Body of pancreas (tissue), 4 donors: ENCODE measurements at places on chromosomes 3 and 15. TPM values are rescaled to one million over a fixed set of nuclear protein-coding genes. Genes with fewer than 3 reads are reported as not detected.

GXYLT2 gene
- 5.6 TPM for total RNA-seq

ARPP21 gene
- total RNA-seq, result not detected

- H3K36me3 ChIP-seq, result peaks cover 4% of the 10 kb centered on the region
- no peaks in the 10 kb centered on the region for H3K27me3 ChIP-seq
- no peak overlapping the region for H3K27ac ChIP-seq
- DNase-seq, result no peak
- H3K4me3 ChIP-seq, result no peak overlapping the region
- no peaks in the 10 kb centered on the region for H3K4me1 ChIP-seq
Measured at GRCh38 chr3:56591262-56591661, 34.3 kb downstream of the CCDC66 start.

GASK1A gene
- total RNA-seq, result 8.8 TPM

KBTBD12 gene
- total RNA-seq, result 3.4 TPM

- no peaks in the 10 kb centered on the region for H3K27me3 ChIP-seq
- no peak for DNase-seq
- no peak overlapping the region for H3K4me3 ChIP-seq
- H3K27ac ChIP-seq, result no peak overlapping the region
- H3K36me3 ChIP-seq, result no peaks in the 10 kb centered on the region
Measured at GRCh38 chr3:124203292-124203691, 211.4 kb upstream of the ROPN1 start.

STXBP5L gene
- total RNA-seq, result under 0.01 TPM

- no peaks in the 10 kb centered on the region for H3K27me3 ChIP-seq
- no peak for DNase-seq
- no peaks in the 10 kb centered on the region for H3K4me1 ChIP-seq
- H3K27ac ChIP-seq, result no peak overlapping the region
- H3K36me3 ChIP-seq, result no peaks in the 10 kb centered on the region
Measured at GRCh38 chr15:82789491-82789890, 16.4 kb downstream of the FSD2 start.

DNA sequence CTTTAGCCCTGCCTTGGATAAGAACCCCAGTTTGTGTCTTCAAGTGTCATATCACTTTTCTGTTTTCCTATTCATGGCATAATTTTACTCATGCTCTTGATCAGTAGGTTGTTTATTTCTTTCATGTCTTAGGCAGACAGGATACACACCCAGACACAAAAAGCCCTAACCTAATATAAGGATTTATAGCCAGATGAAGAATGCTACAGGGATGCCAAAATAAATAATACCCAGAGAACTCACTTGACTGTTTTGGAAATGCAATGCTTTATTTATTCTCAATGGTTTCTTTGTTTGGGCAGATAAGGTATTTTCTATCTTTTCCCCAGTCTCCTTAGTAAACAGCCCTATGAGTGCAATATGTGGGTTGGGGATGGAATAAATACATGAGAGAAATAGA is 424.0 kb upstream of the PDZRN3 start:
- H3K36me3 ChIP-seq, result no peaks in the 10 kb centered on the region
- no peak overlapping the region for H3K4me3 ChIP-seq
- H3K4me1 ChIP-seq, result peaks cover 5% of the 10 kb centered on the region

SRGAP3 gene
- total RNA-seq, result 10.9 TPM

DNA sequence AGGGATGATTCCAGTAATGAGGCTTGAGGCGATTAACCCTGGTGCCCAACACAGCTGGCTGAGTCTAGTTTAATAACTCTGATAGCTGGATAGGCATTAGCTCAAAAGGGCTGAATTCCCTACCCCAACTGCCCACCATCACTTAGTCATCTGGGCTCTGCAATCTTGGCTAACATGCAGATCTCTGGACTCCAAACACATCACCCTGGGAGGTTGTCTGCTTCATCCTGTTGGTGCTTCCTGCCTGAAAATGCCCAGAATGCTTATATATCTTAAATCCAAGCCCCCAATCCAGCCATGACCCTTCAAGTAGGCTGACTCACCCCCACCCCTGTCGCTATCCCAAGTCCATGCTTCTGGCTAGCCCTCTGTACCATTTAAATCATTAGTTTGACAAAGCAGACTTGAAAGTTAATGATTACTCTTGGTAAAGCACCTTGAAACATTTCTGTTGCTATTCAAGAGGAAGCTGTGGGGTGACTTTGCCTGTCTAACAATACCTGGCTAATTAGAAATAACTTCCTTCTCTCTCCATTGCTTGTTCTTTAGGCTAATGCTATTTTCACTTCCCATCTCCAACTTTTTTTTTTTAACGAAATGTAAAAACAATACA is 107.0 kb upstream of the RORA start:
- H3K27me3 ChIP-seq, result no peaks in the 10 kb centered on the region
- peaks cover 4% of the 10 kb centered on the region for H3K4me1 ChIP-seq
- no peaks in the 10 kb centered on the region for H3K36me3 ChIP-seq

NANOGP8 gene
- not detected for total RNA-seq

DNA sequence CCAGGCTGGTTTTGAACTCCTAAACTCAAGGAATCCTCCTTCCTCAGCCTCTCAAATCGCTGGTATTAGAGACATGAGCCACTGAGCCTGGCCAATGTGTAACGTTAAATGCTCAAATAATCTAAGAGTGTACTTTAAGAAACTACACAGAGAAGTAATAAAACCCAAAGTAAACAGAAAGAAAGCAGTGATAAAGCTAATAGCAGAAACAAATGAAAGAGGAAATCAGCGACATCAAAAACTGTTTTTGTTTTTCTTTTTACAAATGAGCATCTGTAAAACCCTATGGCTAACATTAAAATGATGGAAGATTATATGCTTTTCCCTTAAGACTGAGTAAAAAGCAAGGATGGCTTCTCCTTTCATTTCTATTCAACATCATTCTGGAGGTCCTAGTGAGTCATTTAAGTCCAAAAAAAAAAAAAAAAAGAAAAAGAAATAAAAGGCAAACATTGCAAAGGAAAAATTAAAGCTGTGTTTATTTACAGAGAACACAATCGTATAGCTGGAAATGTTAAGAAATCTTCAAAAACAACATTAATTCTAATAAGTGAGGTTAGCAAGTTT is 36.8 kb upstream of the FNDC3B start:
- no peak for DNase-seq
- H3K27me3 ChIP-seq, result no peaks in the 10 kb centered on the region
- H3K27ac ChIP-seq, result no peak overlapping the region
- no peaks in the 10 kb centered on the region for H3K36me3 ChIP-seq
- no peaks in the 10 kb centered on the region for H3K4me1 ChIP-seq

DNA sequence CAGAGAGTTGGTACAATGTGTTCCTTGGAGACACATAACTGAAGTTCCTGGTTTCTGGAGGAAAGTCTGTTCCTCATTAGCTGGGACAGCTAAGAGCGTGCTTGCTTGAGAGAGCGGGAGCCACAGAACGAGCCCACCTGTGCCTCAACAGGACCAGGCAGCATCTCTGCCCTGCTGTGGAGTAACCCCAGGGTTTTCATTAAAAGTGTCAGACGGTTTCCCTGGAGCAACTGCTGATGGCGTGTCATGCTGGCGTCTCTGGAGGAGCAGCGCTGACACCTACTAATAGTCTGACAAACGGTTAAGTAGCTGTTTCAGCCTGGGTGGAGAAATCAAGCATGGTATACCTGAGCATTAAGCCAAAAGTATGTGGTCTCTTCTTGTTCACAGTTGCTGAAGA is 150.0 kb downstream of the MCTP2 start:
- H3K4me1 ChIP-seq, result no peaks in the 10 kb centered on the region
- no peak overlapping the region for H3K4me3 ChIP-seq
- no peaks in the 10 kb centered on the region for H3K27me3 ChIP-seq
- no peak overlapping the region for H3K27ac ChIP-seq

CD86 gene
- 7.6 TPM for total RNA-seq

DNA sequence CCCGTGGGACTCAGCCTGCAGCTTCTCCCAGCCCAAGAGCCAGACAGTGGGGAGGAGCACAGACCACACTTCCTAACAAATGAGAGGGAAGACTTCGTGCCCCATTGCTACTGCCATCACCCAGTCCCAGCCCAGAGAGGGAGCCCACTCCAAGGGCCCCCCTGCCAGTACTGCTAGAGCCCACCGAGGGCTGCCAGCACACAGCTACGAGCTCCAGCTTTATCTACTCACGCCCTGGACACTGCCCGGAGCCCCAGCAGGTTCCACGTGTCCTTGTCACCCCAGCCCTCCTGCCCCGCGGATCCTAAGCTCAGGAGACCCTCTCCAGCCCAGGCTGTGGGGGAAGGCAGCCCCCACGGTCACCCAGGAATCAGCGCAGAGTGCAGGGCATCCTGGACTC is 1.9 kb downstream of the GOLGA8A start:
- peaks cover 15% of the 10 kb centered on the region for H3K4me1 ChIP-seq
- no peak overlapping the region for H3K27ac ChIP-seq
- DNase-seq, result no peak
- no peaks in the 10 kb centered on the region for H3K36me3 ChIP-seq

- H3K4me3 ChIP-seq, result no peak overlapping the region
- DNase-seq, result no peak
- H3K27ac ChIP-seq, result no peak overlapping the region
- H3K4me1 ChIP-seq, result peaks cover 12% of the 10 kb centered on the region
Measured at GRCh38 chr3:169090559-169090958, 573.0 kb downstream of the MECOM start.

DNA sequence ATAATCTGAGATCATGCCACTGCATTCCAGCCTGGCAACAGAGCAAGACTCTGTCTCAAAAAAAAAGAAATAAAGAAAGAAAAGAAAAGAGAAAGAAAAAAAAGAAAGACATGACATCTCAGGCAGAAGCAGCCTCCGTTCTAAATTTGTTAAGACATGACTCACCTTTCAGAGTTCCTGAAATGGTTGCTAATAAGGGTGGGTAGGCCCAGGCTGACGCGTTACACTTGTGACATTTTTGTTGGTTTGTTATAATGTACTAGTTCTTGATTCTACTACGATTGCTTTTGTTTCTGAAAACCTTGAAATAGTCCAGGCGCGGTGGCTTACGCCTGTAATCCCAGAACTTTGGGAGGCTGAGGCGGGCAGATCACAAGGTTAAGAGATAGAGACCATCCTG is 21.0 kb downstream of the SLC25A20 start:
- no peaks in the 10 kb centered on the region for H3K27me3 ChIP-seq
- no peaks in the 10 kb centered on the region for H3K4me1 ChIP-seq
- H3K4me3 ChIP-seq, result no peak overlapping the region

RHOV gene
- 6.2 TPM for total RNA-seq

DNA sequence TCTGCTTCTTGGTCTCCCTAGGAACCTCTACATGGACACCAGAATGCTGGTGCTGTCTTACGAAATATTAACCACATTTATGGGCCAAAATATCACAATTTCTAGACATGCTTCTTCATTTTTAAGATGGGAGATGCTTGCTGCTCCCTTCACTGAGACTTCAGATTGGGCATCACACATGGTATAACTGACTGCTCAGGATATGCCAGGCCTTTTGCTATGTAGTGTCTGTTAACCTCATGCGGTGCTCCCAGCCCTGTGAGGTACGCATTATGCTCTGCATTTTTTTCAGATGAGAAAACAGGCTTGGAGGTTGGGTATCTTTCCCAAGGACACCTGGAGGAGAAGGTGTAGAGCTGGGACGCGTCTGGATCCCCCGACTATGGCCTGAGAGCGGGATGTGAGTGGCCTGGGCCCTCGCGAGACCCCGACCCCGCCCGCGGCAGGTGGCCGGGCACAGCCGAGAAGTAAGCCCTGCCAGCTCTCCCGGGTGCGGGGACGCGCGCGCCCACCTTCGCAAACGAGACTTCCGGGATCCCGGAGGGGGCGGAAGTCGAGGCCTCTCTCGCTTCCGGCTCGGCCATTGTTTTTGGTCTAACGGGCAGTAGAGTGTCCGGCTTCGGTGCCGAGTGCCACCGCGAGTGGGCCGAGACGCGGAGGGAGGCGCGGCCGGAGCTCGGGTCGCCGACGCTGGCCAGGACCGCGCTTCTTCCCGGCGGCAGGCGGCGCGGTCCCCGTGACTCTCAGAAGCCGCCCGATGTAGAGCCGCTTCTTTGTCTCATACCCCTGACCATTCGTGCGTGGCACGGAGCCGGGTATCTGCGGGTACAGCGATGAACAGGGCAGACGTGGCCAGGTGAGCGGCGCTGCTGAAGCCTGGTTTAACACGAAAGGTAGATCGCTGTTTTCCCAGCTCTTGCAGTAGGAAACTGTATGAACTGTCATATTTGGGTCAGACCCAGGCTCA is at the start of gene ZKSCAN7:
ZKSCAN7 (plus strand) TSS at position 568 of the 967 bp plus-strand sequence. CDS start 1,855 bp downstream, outside the sequence.
- no peaks in the 10 kb centered on the region for H3K27me3 ChIP-seq
- peak; percentile 63 for DNase-seq
- no peaks in the 10 kb centered on the region for H3K36me3 ChIP-seq
- peak within 1 kb of the TSS; percentile 71 for H3K27ac ChIP-seq
- peak within 1 kb of the TSS; percentile 88 for H3K4me3 ChIP-seq

DNA sequence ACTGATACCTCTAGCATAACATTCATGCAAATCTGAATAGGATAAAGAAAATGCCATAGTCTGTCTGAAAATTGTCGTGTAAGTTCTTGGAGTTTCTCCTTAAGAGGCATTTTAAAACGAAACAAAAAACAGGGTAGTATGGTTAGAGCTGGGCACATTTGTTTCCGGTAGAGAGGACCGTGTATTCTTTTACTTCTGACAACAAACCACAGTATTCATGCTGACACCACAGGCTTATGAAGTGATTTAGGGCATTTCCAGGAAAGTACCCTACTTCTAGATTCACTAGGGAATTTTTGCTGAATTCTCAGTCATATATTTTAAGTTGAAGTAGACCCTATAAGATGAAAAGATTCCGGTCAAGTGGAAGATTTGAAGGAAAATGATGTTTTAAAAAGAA is 541.3 kb downstream of the UNC13C start:
- H3K27me3 ChIP-seq, result no peaks in the 10 kb centered on the region
- H3K4me3 ChIP-seq, result no peak overlapping the region
- no peaks in the 10 kb centered on the region for H3K4me1 ChIP-seq
- H3K27ac ChIP-seq, result no peak overlapping the region
- DNase-seq, result no peak

- no peaks in the 10 kb centered on the region for H3K36me3 ChIP-seq
- no peak for DNase-seq
- H3K4me1 ChIP-seq, result no peaks in the 10 kb centered on the region
- H3K27ac ChIP-seq, result no peak overlapping the region
- no peak overlapping the region for H3K4me3 ChIP-seq
- H3K27me3 ChIP-seq, result no peaks in the 10 kb centered on the region
Measured at GRCh38 chr15:55110446-55110845, 86.3 kb downstream of the RSL24D1 start.

DNA sequence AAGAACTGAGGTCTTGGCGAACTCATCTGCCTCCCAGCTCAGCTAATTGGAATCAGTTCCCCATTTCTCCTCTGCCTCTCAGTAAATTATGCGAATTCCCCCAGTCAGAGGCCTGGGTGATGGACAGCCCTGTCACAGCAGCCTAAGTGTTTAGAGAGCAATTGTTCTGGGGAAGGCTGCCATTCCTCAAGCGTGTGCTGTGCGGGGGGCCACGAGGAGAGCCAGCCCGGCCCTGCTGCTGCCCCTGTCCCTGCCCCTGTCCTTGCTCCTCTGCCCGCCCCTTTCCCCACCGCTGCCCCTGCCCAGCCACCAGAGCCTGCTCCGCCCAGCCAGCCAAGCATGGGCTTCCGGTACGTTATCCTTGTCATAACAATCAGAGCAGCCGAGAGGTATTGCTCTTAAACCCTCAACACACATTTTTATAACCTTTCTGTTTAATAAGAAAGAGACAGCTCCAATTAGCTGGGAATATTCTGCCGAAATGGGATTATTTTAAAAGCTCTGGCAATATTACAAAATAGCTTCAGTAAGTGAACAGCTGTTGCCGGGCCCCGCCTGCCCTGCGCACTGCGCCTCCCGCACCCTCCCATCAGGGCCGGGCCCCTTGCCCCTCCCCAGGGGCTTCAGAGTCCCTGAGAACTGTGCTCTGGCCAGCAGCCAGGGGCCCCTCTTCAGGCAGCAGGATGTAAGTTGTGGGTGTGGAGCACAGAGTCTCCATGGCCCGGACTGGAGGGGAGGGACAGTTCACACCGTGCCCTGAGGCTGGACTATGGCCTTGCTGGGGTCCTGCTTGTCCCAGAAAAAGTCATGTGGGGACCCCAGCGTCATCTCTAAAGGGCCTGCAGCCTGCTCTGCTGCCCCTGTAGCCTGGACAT is 12.4 kb upstream of the CACNA2D2 start:
- DNase-seq, result no peak
- no peaks in the 10 kb centered on the region for H3K36me3 ChIP-seq
- no peaks in the 10 kb centered on the region for H3K27me3 ChIP-seq
- no peak overlapping the region for H3K27ac ChIP-seq

P2RY14 gene
- total RNA-seq, result 1.8 TPM
